CD4-positive, alpha-beta T cell treated with Interleukin-6 for 4 hours (primary cell): ENCODE measurements at places on chromosomes 4 and X.

GRCh38 chrX:25544641-25545040, 528.9 kb upstream of the ARX start:
- no peak for DNase-seq

GRCh38 chr4:52641854-52642563, 17.1 kb downstream of the USP46 start:
- DNase-seq, result no peak

GRCh38 chrX:47573341-47574075, 8.7 kb upstream of the TIMP1 start:
- no peak for DNase-seq

DNA sequence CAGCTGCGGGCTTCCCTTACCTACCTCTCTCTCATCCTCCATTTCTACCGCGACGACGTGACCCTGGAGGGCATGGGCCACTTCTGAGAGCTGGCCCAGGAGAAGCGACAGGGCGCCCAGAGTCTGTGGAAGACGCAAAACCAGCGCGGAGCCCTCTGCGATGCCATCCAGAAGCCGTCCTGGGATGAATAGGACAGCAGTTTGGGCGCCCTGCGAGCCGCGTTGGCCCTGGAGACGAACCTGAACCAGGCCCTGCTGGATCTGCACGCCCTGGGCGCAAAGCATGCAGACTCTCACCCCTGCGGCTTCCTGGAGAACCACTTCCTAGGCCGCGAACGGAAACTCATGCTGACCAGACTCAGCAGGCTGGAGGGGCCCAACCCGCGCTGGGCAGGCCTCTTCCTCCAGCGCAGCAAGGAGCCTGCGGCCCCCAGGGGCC, 52.7 kb upstream of the TMPRSS11F start:
- no peak for DNase-seq

- no peak for DNase-seq
Measured at GRCh38 chr4:173381610-173382009, 10.9 kb downstream of the SAP30 start.

DNA sequence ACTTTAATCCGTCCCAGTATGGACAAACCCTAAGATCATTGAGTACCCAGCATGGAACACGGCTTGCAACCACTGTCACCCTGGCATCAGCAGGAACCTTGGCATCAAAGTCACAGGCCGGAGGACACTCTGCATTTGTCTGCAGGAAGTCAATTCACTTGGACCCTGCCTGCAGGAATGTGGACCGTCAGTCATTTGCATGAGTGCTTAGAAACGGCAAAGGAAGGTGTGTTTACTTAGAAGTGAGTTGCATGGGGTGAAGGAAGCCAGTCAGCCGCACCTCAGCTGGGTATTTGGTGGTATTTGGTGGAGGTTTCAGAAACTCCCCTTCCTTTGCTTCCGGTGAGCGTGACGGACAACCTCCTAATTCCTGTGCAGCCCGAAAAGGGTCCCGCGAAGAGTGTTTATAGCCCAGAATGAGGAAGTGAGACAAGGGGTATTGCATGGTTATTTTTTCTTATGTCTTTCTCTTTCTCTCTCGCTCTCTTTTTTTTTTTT, 15.5 kb downstream of the P2RY8 start:
- DNase-seq, result peak; percentile 66

DNA sequence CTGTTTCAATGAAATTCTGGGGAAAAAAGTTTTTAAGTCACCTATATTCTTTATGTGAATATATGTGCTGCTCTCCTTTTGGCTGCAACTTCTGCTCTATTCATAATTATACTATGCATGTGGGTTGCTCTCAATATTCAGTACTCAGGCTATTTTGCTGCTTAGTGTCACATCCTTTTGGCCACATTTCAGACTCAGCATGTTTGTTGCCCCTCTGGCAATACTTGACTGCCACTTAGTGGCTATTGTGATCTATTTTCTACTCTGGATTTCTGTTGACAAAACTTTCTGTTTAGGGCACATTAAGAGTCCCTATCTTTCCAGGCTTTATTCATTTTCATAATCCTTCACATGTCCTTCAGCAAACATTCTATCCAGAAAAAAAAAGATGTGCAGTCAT, 15.8 kb upstream of the CT45A1 start:
- DNase-seq, result no peak

DNA sequence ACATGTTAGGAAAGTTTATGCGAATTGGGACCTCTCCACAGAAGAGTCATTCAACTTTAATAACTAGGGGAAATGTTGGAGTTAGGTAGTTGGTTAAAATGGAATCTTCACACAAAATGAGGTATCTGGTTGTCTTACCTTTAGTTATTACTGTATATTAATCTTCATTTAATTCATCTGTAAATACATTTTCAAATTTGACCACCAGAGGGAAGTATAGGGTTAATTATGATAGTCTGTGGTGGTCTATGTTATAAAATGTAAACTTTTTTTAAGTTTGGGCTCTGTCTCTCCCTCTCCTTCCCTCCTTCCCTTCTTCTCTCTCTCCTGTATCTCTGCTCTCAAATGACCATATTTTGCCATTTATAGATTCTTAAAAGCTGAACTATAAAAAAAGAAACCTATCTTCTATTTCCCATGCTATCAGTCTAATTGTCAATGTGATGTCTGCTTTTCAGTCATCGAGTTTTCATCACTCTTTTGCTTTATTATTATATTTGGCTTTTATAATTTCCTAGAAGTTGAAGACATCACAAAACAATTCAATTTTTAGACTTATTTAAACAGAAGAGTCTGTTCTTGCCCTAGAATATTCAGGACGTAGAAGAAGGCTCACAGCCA, 49.8 kb downstream of the TMEM144 start:
- DNase-seq, result no peak

- DNase-seq, result peak; percentile 67
Measured at GRCh38 chrX:9530848-9531274, 66.0 kb downstream of the TBL1X start.

- no peak for DNase-seq
Measured at GRCh38 chrX:52507331-52507730, 9.5 kb downstream of the XAGE1B start.

DNA sequence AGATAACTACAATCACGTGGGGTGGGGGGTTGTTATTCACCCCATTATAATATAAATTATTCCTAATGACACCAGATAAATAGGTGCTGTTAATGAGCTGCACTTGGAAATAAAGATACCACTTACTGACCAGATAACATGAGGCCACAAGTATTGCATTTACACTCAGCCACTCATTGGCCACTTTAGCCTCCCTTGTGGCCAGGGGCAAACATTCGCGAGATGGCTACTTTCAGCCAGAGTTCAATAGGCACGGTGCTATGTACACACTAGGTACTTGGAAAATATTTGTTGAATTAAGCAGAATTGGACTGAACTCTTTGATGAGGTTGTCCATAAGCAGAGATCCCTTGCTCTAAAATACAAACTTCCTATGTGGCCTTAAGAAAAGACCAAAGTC, 713.7 kb upstream of the TENM3 start:
- DNase-seq, result no peak

DNA sequence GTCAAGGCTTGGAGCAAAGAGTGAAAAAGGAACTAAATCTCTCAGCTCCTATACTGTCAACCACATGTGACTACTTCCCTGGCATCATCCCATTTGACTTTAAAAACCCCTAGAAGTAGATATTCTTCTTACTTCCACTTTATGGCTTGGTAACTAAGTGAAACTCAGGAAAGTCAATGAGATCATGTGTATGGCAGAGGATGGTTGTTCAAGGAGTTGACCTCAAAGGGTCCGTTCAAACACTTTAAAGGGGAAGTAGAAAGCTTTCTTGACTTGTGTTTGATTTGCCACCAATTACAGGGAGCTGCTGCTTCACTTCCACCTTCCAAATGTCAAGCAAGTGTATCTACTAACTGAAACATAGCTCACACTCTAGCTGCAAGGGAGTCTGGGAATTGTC, 187.2 kb downstream of the RAB28 start:
- DNase-seq, result no peak

DNA sequence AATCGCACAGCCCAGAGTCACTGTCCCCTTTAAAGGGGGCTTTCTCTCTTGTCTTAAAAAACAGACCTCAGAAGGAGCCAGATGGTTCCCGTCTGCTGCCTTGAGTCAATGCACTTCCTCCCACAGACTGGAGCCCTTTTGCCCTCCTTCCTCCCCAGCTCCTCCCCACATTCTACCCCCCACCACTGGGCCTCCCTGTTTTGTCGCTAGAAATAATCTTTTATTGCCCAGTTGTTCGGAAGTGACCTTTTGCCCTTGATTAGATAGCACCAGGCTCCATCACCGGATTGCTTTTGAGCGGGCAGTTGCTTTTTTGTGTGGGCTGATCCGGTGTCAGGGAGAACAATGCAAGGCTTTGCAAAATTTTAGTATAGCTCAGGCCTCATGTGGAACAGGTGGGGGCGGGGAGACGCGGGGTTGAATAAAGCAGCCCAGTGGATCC, 47.7 kb downstream of the SPRY1 start:
- DNase-seq, result peak; percentile 35

- no peak for DNase-seq
Measured at GRCh38 chrX:10483191-10483831, 137.1 kb downstream of the MID1 start.

- no peak for DNase-seq
Measured at GRCh38 chr4:144208074-144208473, 67.6 kb upstream of the GYPA start.

- no peak for DNase-seq
Measured at GRCh38 chrX:117839544-117839943, 277.1 kb downstream of the KLHL13 start.

GRCh38 chr4:14792702-14793227, 209.5 kb upstream of the CPEB2 start:
- no peak for DNase-seq

DNA sequence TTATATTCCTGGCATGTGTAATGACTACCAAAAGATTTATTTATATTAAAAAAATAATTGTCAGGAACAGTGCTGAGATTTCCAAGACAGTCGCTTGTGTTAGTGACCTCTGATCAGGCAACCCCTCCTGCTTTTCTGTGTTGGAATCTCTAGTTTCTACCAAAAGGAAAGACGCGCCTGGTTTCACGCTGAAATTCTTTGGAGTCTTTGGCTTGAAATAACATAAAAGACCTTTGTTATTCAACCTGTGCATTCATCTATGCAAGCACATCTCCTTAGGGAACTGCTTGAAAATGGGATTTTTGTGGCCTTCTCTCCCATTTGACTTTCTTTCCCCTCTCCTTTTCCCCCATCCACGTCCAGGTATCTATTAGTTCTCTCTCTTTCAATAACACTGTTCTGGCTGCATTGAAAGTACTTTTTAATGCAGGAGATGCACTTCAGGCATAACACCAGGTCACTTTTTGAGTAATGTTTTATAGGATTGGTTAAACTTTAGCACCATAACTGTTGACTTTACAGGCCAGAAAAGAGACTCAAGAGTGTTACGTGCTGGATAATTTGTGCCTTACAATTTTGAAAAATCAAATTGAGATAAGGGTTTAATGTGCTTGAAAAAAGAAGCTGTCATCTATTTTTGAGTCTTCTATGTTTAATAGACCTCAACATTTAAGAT, 172.7 kb downstream of the GPAT3 start:
- no peak for DNase-seq
